ENCODE measurements at places on chromosomes 6 and 20. TPM values are rescaled to one million over a fixed set of nuclear protein-coding genes. Genes with fewer than 3 reads are reported as not detected.
A peak's percentile ranks its signal among the peaks of the same experiment; 100 is the strongest.

- DNase-seq, result peak; percentile 39
Observed at GRCh38 chr6:68008445-68008844, 626.6 kb upstream of the ADGRB3 start.

The BPI gene
- polyA plus RNA-seq, result not detected

- no peak for DNase-seq
Observed at GRCh38 chr6:138848461-138848860, 52.6 kb downstream of the ECT2L start.

DNA sequence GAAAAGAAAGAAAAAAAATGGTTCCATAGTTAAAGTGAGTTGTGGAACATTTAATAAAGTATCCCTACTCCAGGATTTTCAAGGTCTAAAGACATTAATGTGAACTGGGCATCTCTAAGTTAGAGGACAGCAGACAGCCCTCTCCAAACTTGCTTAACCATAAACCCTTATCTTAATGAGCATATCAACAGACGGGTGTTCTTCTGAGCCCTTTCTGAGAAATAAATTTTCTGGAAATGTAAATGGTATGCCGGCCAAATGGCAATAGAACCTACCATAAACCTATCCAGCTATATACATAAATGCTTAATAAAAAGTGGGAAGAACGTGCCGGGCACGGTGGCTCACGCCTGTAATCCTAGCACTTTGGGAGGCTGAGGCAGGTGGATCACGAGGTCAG, 12.5 kb downstream of the SLC18B1 start:
- DNase-seq, result no peak

GRCh38 chr6:134830940-134831339, 119.0 kb downstream of the ALDH8A1 start:
- no peak for DNase-seq
